ENCODE measurements at places on chromosomes 3 and 15.

DNA sequence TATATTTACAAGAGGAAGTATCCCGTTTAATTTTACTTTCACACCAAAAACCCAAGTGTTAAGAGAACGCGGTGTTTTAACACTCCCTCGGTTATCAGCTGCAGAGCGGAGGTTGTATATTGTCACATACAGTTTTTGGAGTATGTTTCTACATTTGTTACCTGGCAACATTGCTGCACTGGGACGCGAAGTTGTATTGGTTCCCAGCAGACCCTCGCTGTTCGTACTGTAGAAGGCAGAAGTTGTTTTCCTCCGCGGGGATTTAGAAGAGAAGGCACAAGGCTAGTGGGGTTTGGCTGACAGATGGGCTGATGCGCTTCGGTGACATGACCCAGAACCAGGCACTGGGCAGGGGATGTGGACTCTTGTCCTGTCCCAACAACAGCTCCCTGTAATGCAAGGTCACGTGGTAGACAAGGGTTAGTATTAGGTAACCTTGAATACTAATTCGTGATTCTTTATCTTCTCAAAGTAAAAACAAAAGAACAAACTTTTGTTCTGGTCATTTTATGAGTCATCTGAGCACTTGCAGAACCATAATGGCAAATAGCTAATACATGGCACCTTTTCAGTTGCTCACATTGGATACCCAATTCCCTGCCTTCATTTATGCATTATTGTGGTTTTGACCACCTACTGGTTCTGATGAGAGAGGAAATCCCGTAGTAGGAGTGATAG lies 230.4 kb upstream of the BHLHE40 start:
- no peak for DNase-seq

DNA sequence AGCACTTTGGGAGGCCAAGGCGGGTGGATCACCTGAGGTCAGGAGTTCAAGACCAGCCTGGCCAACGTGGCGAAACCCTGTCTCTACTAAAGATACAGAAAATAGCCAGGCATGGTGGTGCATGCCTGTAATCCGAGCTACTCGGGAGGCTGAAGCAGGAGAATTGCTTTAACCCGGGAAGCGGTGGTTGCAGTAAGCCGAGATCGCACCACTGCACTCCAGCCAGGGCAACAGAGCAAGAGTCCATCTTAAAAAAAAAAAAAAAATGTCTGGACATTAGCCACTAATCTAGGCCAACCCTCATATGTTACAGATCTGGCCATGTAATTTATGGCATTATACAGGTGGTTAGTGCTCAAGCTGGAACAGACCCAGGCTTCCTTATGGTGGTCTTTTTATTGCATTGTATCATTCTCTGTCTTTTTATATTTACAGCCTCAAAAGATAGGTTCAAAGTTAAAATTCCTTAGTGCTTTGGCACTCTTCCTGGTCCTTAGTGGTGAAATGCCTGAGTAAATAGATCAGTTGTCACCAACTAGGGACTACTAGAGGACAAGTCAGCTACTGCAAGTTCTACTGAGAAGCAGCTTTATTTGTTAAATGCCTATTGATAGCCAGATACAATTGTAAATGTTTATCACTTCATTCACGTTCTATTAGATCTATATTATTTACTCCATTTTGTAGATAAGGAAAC lies 16.0 kb downstream of the STARD9 start:
- no peak for DNase-seq

- DNase-seq, result no peak
Measured at GRCh38 chr3:180421721-180422120, 180.2 kb upstream of the TTC14 start.

DNA sequence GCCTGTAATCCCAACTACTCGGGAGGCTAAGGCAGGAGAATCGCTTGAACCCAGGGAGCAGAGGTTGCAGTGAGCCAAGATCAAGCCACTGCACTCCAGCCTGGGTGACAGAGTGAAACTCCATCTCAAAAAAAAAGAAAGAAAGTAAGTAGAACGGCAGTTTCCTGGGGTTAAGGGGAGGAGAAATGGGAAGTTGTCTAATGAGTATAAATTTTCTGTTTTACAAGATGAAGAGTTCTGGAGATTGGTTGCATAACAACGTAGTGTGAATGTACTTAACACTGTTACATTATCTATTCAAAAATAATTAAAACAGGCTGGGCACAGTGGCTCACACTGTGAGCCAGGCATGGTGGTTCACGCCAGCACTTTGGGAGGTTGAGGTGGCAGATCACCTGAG lies 45.4 kb downstream of the GRK7 start:
- no peak for DNase-seq

DNA sequence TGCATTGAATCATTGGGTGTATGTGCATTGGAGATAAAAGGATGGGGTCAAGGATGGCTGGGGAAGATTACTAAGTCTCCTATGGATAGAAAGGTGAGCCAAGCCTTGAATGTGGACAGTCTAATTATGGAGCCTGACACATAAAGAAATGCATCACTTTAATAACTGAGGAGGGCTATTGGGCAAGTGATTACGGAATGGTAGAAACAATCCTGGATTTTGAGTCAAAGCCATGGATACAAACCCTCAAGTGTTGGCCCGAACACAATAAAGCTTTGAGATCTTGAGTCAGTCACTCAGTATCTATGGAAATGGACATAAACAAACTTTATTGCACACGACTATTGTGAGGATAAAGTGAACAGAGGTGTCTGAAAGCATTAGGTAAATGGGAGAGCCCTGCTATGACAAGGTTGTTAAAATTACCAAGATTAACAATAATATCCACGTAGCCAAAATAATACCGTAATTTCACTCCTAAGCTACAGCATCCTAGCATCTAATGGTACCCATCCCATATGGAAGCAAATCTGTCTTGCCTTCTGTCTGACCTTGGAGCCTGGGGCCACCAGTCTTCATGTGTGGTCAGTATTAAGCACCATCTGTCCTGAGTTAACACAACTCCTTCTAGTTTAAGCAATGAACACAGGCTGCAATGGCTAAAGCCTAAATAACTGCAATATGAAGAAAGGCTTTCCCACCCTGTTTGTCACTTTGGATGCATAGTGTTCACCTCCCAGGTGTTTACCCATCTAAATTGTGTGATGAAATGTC lies 136.9 kb upstream of the PRICKLE2 start:
- DNase-seq, result no peak

GRCh38 chr3:139476348-139476747 lies at the start of gene RBP2:
Gene RBP2 (minus strand): TSS chr3:139476516. CDS start chr3:139476459, 57 bp downstream.
- DNase-seq, result no peak

DNA sequence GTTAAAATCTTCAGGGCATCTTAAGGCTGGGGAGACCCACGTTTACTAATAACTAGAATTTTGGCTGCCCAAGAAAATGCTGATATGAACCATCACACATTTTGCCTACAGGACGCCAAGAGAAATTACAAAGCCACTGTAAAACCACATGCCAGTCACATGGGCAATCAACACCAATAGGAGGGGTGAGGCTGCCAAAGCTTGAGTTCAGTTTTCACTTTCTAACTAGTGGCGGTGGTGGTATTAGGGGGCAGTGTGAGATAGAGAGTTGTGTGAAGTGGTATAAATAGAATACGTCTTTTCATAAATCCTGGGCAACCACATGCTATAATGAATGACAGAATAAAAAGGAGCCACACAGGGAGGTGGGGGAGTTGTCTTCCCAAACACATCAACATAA lies 147.3 kb downstream of the WNT5A start:
- DNase-seq, result no peak

DNA sequence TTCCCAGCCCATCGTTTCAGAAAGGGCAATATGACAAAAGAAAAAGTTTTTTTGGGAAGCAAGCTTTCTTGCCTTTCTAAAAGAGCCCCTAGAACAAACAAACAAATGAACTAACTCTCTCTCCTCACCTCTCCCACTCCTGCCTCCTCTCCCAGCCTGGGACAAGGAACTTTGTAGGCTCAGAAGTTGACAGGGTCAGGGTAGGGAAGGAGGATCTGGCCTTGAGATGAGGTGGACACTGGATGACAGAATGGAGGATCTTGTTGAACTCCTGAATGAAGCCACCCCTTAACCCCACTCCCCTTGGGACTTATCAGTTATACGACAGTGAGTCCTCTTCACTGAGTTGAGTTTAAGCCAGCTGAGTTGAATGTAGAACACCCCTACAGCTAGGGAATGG lies 1.6 kb upstream of the ITGA11 start:
- no peak for DNase-seq

GRCh38 chr15:92599394-92599970 lies 56.1 kb downstream of the FAM174B start:
- no peak for DNase-seq

DNA sequence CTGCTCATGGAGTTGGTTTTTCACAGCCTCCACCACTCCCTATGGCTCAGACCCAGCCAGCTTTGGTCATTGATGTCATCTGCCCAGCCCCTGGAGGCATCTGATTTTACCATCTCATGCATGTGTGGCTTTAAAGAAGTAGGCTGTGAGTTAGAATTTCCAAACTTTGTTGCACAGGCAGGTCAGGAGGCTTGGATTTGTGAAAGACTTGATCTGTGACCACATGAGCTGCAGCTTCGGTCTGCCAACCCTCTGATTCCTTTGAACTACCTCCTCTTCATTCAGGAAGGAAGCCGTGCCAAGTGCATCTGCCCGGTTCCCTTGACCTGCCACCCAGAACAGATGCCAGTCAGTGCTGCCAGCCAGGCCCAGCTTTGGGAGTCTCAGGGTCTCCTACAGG lies 9.2 kb downstream of the CTXND1 start:
- DNase-seq, result no peak

DNA sequence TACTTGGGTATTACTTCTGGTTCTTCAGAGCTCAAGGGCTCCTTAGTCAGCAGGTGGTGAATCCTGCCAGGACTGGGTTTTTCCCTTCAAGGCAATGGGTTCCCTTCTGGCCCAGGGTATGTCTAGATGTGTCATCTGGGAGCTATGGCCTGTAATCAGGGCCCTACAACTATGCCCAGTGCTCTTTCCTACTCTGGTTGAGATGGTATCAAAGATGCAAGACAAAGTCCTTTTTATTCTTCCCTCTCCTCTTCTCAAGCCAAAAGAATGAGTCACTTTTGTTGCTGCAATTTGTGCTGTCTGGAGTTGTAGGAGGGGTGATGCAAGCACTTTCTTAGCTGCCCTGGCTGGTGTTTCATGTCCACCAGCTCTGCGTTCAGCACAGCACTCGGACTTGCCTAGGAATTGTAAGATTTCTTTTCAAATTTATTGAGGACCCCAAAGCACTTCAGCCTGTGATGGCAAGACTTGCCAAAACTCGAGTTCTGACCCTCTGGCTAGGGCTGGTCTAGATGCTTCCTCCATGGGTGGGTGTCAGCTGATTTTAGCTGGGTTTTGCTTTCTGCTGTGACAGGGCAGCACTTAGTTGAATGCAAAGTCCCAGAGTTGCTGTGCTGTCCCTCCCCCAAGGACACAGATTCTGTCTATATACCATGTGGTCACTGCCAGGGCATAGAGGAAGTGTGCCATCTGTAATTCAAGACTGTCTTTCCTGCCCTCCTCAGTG lies 129.2 kb upstream of the CBLB start:
- DNase-seq, result no peak

GRCh38 chr3:44659015-44659414 lies 10.5 kb downstream of the ZNF35 start:
- no peak for DNase-seq

DNA sequence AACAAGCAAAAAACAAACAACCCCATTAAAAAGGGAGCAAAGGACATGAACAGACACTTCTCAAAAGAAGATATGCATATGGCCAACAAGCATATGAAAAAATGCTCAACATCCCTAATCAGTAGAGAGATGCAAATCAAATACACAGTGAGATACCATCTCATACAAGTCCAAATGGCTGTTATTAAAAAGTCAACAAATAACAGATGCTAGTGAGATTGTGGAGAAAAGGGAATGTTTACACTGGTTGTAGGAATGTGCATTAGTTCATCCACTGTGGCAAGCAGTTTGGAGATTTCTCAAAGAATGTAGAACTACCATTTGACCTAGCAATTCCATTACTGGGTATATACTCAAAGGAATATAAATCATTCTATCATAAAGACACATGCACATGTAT lies 44.5 kb downstream of the RIOX2 start:
- no peak for DNase-seq
